ENCODE measurements at places on chromosomes 11 and 22. TPM values are rescaled to one million over a fixed set of nuclear protein-coding genes. Genes with fewer than 3 reads are reported as not detected.

DNA sequence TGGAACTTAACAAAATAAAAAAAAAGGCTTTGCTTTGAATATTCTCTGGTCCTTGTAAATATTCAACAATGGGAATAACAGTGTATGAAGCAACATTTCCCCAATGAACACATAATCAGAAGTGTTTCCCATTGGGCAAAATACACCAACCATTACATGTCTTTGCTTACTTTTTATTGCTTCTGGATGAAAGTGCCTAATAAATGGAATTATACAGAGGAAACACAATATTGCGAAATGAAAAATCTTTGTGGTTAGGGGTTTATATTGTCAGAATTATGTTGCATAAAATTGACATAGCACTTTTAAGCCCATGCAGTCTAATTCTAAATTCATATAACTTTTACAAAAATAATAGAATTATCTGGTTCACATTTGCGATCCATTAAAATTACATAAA is 386.4 kb downstream of the DCDC1 start:
- no peak for DNase-seq

DNA sequence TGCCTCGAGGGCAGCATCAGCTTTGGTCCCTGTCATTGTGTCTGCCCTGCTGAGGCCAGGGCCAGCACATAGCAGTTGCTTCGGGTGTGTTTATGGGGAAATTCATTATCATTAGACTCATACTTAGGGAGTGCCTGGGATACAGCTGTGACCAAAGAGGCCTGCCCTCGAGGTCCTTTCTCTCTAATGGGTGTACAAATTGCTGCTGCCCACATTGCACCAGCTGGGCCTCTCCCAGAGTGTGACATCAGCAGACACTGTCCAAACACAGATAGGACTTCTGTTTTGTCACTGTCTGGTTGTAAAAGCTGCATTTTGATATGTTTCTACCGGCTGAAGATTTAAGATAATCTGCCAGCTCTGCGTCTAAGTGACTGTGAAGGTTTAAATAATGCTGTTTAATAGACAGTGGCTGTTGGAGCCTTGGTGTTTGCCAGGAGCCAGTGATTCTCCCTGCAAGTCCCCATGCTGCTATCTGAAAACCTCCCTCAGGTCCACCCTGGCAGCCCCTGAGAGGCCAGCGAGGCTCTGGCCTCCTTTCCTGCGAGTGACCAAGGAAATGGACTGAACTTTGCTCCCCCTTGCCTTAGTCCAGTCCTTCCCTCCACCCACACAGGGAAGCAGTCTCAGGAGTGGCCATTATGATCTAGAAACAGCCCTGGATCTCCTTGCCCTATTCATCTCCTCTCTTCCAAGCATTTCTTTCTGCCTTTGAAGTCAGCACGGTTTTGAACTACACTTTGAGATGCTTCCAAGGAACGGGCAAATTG is 505.2 kb downstream of the TBC1D22A start:
- DNase-seq = no peak

PTPRCAP gene
- 970 TPM for polyA plus RNA-seq

MPPED2 gene
- polyA plus RNA-seq = not detected

ETS1 gene
- 506 TPM for polyA plus RNA-seq
